ENCODE measurements at places on chromosomes 4 and X. TPM values are rescaled to one million over a fixed set of nuclear protein-coding genes. Genes with fewer than 3 reads are reported as not detected.

DNA sequence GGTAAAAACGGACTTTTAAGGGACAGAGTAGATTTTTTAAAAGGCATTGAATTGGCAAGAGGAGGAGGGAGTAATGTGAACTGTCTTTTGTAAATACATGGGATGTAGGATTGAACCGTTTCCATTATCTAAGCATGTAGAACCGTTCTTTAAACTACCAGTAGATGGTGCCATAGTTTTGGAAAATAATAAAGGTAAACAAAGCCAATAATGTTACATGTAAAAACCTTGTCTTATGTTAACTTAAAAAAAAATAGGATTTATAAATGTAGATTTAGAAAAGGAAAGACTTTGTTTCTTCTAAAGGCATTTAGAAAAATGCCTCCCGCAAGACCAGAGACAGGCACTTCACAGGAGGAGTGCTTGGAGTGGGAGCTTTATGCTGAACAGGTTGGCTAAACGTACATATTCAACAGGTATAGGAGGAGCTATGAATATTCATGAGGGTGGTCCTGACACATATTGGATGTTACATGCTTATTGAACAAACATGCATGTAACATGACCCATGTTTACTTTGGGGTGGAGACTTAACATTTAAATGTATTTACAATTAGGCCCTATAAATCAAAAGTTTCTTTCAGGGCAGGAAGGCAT is 45.5 kb upstream of the FAM241A start:
- DNase-seq = no peak

VCX gene
- not detected for total RNA-seq

DNA sequence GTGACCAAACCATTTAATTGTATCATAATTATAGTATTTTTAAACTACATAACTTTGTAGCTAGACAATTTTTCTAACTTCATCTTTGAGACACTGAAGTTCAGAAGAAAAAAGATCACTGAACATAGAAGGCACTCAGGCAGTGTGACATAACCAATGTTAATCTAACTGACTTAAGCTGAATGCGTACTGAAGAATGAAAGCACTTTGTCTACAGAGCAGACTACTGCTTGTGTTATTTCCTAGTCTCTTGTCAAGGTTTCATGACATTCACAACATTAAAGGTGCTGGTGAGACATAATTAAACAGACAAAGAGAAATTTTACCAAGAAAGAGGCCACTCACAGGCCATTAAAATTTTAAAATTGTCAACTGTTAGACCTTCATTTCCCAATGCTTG is 13.5 kb downstream of the AMMECR1 start:
- DNase-seq = no peak

DNA sequence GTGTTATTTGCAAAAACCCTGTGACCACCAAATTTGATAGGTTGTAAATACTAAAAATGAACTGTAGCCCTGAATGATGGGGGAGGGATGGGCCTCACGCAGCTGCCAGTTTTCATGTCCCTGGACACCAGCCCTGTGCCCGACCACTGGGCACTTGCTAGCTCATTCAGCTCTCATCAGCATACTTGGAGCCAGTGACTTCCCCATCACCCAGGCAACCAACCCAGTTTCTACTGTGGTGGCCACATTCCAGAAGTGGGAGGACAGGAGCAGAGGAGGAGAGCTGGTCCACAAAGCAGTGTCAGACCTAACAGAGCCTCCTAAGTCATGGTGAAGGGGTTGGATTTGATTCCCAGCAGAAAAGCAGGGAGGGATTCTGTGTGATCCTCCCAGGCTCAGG is 128.2 kb downstream of the CPEB2 start:
- DNase-seq = peak; percentile 57

SUPT20HL2 gene
- not detected for total RNA-seq

GRCh38 chrX:129139837-129140598 is 383.3 kb downstream of the SMARCA1 start:
- no peak for DNase-seq

MAOB gene
- total RNA-seq = 1.6 TPM

DNA sequence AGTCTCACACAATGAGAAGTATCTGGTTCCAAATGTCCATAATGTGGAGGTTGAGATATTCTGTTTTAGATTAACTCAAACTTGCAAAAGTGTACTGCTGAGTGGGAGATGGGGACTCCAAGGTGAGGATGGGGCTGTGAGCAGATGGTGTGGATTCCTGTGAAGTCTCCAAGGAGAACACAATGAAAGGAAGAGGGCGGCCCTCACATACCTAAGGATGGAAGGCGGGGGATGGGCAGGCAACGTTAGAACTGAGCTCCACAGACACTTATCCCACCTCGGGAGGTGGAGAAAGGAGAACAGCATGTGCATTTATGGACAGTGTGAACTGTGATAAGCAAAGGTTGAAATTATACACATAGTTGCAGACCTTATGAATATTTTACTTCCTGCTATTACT is 9.9 kb upstream of the SPATA4 start:
- DNase-seq = no peak

GRCh38 chrX:69530306-69530705 is 26.2 kb downstream of the NALF2 start:
- DNase-seq = no peak

- DNase-seq = no peak
Measured at GRCh38 chr4:157014621-157015591, 43.3 kb upstream of the PDGFC start.

DNA sequence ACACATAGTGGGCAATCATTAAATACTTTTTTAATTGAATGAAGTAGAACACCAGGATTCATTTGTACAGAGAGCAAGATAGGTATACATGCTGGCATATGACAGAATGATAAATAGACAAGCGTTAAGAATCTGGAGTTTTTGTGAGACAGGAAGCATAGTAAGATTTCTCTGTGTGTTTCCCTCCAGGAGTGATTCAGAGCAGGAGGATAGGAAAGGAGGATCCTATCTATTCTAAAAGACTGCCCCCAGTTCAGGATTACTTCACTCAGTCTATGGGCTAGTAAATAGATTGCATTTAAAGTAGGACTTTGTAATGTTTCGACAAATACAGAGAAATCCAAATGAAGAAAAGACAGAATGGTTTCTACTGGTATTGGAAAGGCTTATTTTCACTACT is 423.7 kb downstream of the PDGFC start:
- DNase-seq = no peak

GRCh38 chr4:124454772-124455270 is 257.7 kb downstream of the ANKRD50 start:
- no peak for DNase-seq

DNA sequence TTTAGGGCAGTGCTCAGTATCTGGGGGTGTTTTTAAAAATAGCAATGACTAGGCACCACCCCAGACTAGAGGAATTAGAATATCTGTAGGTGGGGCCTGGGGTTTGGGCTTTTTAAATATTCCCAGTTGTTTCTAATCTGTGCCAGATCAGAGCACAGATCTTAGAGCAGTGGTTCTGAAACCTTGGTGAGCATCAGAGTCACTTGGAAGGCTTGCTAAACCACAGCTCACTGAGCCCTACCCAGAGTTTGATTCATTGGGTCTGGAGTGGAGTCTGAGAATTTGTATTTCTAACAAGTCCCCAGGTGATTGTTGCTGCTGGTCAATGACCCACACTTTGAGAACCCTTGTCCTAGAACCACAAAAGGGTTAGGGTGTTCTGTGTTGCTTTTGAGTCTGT is 16.7 kb downstream of the HADH start:
- no peak for DNase-seq

DNA sequence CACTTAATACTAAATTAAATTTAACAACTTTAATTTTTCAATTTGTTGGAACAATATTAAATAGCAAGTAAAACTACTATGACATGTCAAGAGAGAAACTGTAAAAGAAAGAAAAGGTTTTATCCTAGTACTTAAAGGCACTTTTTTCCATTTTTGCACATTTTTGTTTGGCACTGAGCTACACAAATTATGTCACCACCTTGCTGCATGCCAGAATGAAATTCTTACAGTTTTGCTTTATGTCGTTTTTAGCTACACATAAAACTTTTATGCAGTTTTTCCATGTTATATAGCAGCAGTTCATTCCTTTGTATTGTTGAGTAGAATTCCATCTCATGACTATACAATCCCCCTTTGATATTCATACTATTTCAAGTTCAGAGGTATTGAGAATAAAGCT is 99.1 kb upstream of the RXFP1 start:
- no peak for DNase-seq

KLHL13 gene
- 51.2 TPM for total RNA-seq

EPGN gene
- total RNA-seq = not detected

GRCh38 chr4:147366164-147366563 is 114.7 kb upstream of the EDNRA start:
- DNase-seq = no peak

UGT2A1 gene
- not detected for total RNA-seq

Data from occipital lobe (tissue), 3 donors.